Lower leg skin (tissue), 4 donors: ENCODE measurements at places on chromosomes 6 and 20. TPM values are rescaled to one million over a fixed set of nuclear protein-coding genes. Genes with fewer than 3 reads are reported as not detected.

The LTV1 gene
- total RNA-seq = 13.6 TPM

The TMEM170B gene
- total RNA-seq = 1.8 TPM

The BACH2 gene
- total RNA-seq = 12.7 TPM

The PKIG gene
- 30.2 TPM for total RNA-seq

The CAGE1 gene
- not detected for total RNA-seq
